ENCODE measurements at places on chromosomes 3 and 15.

GRCh38 chr3:173397161-173398110 is at the start of gene NLGN1:
TSS of gene NLGN1 (plus strand) at chr3:173397744.
- peak; percentile 95 for DNase-seq

DNA sequence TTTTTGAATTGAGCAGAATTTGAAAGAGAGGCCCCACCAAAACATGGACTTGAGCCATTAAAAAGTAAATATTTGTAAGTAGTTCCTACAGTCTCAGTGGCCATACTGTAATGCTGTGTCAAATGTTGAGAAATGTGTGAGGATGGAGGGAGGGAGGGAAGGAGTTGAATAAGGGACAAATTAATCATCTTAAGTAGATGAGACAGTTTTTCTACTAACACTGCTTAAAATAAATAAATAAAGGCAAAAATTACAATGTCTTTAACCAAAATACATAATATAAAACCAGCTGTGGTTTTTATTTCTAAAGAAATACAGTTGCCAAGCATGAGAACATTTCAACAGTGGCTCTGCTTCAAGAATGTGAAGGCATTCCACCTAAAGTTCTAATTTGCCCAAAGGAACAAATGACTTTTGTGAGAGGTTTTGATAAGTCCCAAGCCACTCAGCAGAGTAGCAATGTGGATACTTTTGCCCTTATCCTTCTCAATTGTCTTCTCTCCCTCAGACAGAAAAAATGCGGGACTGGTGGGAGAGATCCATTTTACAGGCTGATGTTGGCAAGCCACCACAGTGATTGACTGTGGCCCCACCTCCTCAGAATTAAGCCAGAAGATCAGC is 427.0 kb upstream of the RARB start:
- DNase-seq: no peak

GRCh38 chr3:30632065-30632464 is 25.7 kb downstream of the TGFBR2 start:
- no peak for DNase-seq

- DNase-seq: peak; percentile 65
Measured at GRCh38 chr3:17258823-17259436, 374.2 kb downstream of the PLCL2 start.

DNA sequence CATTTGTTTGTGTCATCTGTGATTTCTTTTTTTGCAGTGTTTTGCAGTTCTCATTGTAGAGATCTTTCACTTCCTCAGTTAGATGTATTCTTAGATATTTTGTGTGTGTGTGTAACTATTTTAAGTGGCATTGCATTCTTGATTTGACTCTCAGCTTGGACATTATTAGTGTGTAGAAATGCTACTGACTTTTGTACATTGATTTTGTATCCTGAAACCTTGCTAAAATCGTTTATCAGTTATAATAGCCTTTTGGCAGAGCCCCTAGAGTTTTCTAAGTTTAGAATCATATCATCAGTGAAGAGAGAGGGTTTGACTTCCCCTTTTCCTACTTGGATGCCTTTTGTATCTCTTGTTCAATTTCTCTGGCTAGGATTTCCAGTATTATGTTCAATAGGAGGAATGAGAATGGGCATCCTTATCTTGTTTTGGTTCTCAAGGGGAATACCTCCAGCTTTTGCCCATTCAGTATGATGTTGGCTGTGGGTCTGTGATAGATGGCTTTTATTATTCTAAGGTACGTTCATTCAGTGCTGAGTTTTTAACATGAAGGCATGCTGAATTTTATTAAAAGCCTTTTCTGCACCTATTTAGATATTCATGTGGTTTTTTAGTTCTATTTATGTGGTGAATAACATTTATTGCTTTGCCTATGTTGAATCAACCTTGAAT is 211.7 kb downstream of the MBNL1 start:
- no peak for DNase-seq

DNA sequence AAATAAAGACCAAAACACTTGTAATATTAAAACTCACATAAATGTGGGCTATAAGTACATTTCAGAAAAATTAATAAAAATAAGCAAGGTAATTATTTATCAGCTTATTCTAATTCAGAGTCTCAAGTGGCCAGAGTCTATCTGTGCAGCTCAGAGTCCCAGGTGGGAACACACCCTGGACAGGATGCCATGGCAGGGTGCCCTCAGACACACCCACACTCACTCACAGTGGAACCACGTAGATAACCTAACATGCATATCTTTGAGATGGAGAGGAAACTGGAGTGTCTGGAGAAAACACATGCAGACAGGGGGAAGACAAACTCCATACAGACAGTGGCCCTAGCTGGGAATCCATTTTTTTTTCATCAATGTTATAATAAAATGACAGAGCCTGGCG is 37.2 kb downstream of the FSIP1 start:
- no peak for DNase-seq

- no peak for DNase-seq
Measured at GRCh38 chr15:25611603-25612002, 172.8 kb upstream of the UBE3A start.

- no peak for DNase-seq
Measured at GRCh38 chr3:4588466-4588865, 95.3 kb downstream of the ITPR1 start.

GRCh38 chr3:146892041-146892440 is 286.9 kb upstream of the PLSCR5 start:
- no peak for DNase-seq

DNA sequence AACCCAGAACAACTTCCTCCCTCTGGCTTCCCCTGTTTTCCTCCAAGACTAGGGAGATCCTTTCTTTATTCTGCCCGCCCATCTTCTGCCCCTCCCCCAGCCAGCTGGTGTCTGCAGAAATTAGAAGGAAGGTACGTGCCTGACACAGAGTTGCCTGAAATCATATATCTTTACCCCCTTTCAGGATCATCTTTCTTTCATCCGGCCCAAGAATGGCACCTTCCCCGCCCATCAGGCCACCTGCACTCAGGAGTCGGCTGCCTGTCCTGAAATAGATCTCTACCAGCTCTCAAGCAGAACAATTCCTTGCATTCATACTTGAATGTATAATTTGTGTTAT is 133.7 kb downstream of the VGLL4 start:
- peak; percentile 83 for DNase-seq

DNA sequence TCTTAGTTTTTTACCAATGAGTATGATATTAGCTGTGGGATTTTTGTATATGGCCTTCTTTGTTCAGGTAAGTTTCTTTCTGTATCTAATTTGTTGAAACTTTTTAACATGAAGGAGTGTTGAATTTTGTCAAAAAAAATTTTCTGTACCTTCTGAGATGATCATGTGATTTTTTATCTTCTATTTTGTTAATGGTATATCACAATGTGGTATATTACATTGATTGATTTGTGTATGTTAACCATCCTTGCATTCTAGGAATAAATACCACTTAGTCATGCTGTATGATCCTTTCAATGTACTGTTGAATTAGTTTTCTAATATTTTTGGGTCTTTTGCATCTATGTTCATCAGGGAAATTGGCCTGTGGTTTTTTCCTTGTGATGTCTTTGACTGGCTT is 92.5 kb upstream of the MNS1 start:
- DNase-seq: no peak
